ENCODE measurements at places on chromosomes 7 and 10.

GRCh38 chr10:72626444-72626754 lies 520 bp upstream of the MICU1 start:
- no peak for DNase-seq

DNA sequence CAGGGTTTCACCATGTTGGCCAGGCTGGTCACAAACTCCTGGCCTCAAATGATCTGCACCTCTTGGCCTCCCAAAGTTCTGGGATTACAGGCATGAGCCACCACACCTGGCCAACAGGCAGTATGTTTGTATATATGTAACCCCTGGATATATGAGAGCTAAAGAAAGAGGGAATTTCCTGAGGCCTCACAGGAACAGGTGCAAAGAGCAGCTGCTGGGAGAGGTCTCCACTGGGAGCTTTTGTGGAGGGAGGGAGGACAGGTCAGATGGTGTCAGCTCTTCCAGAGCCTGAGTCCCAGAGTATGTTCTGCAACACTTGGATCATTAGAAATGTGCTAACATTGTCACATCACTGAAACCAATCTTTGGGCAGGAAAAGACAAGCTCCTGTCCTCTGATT lies 110.1 kb upstream of the KIF5B start:
- no peak for DNase-seq

- DNase-seq, result no peak
These were observed 1.2 kb upstream of the SDHAF3 start for GRCh38 chr7:97116308-97116707.

GRCh38 chr10:104774234-104774633 lies 133.1 kb downstream of the SORCS3 start:
- DNase-seq, result no peak

GRCh38 chr10:31582365-31583052 lies 263.5 kb downstream of the ZEB1 start:
- no peak for DNase-seq

DNA sequence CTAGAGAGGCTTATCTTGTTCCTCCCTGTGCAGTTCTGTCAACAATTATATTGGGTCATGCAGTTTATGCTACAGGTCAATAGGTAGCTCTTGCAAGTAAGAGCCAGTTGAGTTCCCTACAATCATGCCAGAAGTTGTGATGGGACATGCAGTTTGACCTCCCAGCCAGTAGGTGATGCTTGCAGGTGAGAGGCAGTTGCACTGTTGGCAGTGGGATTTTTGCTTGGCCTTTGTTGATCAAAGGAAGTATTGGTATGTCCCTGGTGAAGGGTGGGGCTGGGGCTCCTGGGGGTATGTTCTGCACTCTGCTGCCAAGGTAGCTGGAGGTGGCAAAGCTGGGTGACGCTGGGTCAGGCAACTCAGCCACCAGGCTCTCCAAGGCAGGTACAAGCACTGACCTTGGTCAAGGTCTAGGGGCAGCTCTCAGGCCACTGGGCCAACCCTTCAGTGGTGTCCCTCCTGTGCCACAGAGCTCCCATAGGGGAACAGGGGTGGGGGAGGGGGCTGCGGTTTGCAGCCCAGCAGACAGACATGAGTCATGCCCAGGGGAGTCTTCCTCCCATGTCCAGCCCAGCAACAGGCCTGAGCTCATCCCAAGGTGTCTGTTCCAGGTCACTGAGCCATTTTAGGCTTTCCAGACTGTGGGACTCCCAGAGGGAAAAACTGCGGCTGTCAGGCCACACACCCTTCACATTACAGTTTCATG lies 43.3 kb downstream of the MEOX2 start:
- DNase-seq, result no peak

DNA sequence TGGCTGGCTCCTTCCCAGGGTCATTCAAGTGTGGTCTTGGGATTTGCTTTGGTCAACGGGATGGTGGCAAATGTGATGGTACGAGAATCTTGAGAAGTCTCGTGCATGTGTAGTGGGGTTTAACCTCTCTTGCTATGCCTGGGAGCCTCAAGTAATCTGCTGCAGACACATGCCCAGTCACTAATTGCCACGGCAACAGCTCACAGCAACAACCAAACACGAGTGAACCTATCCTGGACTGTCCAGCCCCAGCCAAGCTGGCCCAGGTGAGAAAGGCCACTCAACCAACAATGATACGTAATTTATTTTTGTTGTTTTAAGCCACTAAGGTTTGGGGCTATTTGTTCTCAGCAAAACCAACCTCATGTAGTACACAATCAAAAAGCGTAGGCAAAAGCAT lies 38.1 kb upstream of the DDC start:
- no peak for DNase-seq

GRCh38 chr10:70198696-70199466 lies 28.6 kb upstream of the SAR1A start:
- DNase-seq, result no peak

Data from fibroblast of skin of left biceps (primary cell).